ENCODE measurements at places on chromosomes 2 and 18. TPM values are rescaled to one million over a fixed set of nuclear protein-coding genes. Genes with fewer than 3 reads are reported as not detected.

- H3K27ac ChIP-seq = no peak overlapping the region
- no peaks in the 10 kb centered on the region for H3K36me3 ChIP-seq
- no peak overlapping the region for H3K4me3 ChIP-seq
- no peaks in the 10 kb centered on the region for H3K27me3 ChIP-seq
- DNase-seq = no peak
These were observed 116.7 kb downstream of the PTRHD1 start for GRCh38 chr2:24676493-24676892.

DNA sequence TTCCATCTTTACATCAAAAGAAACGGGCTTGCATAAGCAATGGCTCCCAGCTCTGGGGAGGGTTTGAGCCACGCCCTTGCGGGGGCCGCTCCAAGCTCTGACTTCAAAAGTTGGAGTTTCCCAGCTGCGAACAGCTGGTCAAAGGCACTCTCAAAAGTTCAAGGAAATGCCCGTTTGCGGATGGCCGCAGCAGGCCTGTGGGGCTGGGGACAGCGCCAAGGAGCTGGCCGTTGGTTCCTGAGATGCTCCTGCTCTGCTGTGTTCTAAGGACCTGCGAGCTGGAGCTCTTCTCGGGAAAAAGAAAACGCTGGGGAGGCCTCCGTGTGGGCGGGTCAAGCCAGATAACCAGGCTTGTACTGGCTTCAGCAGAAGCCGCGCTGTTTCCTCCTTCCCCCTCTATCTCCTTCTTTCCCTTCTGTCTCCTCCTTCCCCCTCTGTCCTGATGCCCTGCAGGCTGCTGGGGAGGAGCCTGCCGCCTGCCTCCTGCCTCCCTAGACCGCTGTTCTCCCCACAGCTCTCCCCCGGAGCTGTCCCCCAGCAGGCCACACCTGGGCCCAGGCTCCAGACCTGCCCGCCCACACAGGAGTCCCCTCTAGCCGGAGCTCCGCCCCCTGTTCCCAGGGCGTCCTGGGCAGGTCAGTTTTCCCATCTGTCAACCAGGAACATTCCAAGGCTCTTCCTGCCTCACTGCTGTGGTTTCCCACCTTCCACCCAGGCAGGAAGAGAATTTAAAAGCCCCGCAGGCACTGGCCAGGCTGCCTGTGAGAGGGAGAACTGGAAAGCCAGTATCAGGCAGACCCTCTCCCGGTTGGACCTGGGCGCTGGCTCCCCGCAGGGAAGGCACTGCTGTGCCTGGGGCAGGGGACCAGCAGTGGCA is 14.1 kb downstream of the KLF11 start:
- peak overlapping the region; percentile 76 for H3K27ac ChIP-seq
- no peak overlapping the region for H3K4me3 ChIP-seq
- peaks cover 46% of the 10 kb centered on the region for H3K4me1 ChIP-seq
- no peaks in the 10 kb centered on the region for H3K36me3 ChIP-seq
- no peak for DNase-seq

DNA sequence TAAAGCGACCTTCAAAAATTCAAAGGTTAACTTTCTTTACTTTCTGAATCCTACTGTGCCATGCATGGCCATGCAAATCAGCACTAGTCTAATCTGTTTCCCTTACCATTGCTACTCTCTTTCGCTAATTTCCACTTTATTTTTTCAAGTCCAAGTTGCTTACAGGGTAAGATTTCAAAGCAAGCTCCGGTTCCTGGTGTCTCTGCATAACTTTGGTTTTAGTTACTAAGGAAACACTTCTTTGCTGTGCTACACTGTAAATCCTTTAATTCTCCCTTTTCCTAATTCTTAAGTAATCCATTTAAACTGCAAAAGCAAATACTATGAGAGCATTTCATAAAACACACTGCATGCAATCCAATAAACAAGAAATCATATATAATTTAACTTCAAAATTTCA is 383.5 kb upstream of the LYPD1 start:
- H3K4me1 ChIP-seq = no peaks in the 10 kb centered on the region
- H3K36me3 ChIP-seq = no peaks in the 10 kb centered on the region
- H3K27ac ChIP-seq = no peak overlapping the region
- H3K4me3 ChIP-seq = no peak overlapping the region

GRCh38 chr2:183564726-183565125 is 440.5 kb downstream of the NUP35 start:
- no peaks in the 10 kb centered on the region for H3K4me1 ChIP-seq
- no peak for DNase-seq
- H3K27me3 ChIP-seq = no peaks in the 10 kb centered on the region
- no peaks in the 10 kb centered on the region for H3K36me3 ChIP-seq

GRCh38 chr2:206480161-206480560 is 36.8 kb downstream of the ADAM23 start:
- DNase-seq = no peak
- no peaks in the 10 kb centered on the region for H3K36me3 ChIP-seq
- no peak overlapping the region for H3K4me3 ChIP-seq
- H3K4me1 ChIP-seq = no peaks in the 10 kb centered on the region
- no peak overlapping the region for H3K27ac ChIP-seq

DNA sequence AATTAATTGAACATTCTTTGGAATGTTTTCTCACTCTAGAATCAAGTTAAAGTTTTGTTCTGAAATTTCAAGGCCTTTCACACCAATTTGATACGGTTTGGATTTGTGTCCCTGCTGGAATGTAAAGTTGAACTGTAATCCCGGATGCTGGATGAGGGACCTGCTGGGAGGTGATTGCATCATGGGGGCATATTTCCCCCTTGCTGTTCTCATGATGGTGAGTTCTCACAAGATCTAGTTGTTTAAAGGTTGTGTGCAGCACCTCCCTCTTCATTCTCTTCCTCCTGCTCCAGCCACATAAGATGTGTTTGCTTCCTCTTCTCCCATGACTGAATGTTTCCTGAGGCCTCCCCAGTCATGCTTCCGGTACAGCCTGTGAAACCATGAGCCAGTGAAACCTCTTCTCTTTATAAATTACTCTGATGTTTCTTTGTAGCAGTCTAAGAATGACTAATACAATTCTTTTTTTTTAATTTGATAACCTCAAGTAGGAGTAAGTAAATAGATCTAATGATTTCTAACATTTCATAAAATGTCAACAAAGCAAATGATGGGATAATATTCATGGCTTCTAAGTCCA is 144.2 kb upstream of the CDH7 start:
- no peaks in the 10 kb centered on the region for H3K27me3 ChIP-seq
- H3K4me1 ChIP-seq = no peaks in the 10 kb centered on the region
- H3K4me3 ChIP-seq = no peak overlapping the region
- H3K36me3 ChIP-seq = no peaks in the 10 kb centered on the region
- no peak for DNase-seq

- H3K4me1 ChIP-seq = no peaks in the 10 kb centered on the region
- no peak overlapping the region for H3K27ac ChIP-seq
- no peaks in the 10 kb centered on the region for H3K27me3 ChIP-seq
- no peaks in the 10 kb centered on the region for H3K36me3 ChIP-seq
- no peak for DNase-seq
These were observed 27.4 kb downstream of the EVX2 start for GRCh38 chr2:176056406-176056805.

GRCh38 chr2:110113961-110114591 is 1.5 kb downstream of the MALL start:
- no peaks in the 10 kb centered on the region for H3K36me3 ChIP-seq
- peak overlapping the region; percentile 33 for H3K4me3 ChIP-seq
- H3K27ac ChIP-seq = peak overlapping the region; percentile 30
- peaks cover 32% of the 10 kb centered on the region for H3K4me1 ChIP-seq

- peaks cover 23% of the 10 kb centered on the region for H3K36me3 ChIP-seq
- H3K27me3 ChIP-seq = no peaks in the 10 kb centered on the region
- H3K4me1 ChIP-seq = peaks cover 10% of the 10 kb centered on the region
- no peak overlapping the region for H3K4me3 ChIP-seq
- no peak for DNase-seq
These were observed 50.1 kb downstream of the RPL31 start for GRCh38 chr2:101052147-101052546.

GRCh38 chr2:188978291-188979081 is 4.3 kb downstream of the COL3A1 start:
- no peaks in the 10 kb centered on the region for H3K27me3 ChIP-seq
- DNase-seq = no peak
- no peaks in the 10 kb centered on the region for H3K36me3 ChIP-seq
- peak overlapping the region; percentile 91 for H3K27ac ChIP-seq
- H3K4me3 ChIP-seq = peak overlapping the region; percentile 55

DNA sequence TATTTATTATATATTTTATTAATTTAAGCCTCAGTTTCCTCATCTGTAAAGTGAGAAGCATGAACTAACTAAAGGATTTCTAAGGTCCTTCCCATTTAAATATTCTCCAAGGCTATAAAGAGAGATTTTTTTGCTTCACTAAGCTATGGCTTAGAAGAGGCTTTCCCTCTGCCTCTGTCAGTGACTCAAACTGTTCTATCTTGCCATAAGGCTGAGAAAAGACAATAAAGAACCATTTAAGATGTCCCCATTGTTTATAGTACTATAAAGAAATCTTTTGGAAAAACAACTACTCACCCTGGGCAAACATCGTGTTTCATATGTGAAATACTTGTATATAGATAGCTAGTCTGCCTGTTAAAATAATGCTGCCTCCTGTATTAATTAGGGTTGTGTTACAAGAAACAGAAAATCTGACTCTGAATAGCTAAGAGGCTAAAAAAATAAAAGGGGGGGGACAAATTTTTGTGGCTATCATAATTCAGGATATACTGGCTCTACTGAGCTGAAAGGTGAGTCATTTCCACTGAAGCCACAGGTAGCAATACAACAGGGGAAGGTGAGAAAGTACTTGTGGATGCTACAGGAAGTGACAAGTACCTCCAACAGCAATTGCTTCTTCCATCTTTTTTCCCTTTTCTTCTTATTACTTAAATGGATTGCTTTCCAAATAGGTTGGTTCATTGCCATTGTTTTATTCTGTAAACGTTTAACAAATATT is 25.4 kb downstream of the EPHA4 start:
- H3K27ac ChIP-seq = no peak overlapping the region
- H3K27me3 ChIP-seq = no peaks in the 10 kb centered on the region
- H3K36me3 ChIP-seq = no peaks in the 10 kb centered on the region
- no peak for DNase-seq
- H3K4me1 ChIP-seq = no peaks in the 10 kb centered on the region

- DNase-seq = no peak
- H3K4me1 ChIP-seq = no peaks in the 10 kb centered on the region
- no peaks in the 10 kb centered on the region for H3K27me3 ChIP-seq
- H3K4me3 ChIP-seq = no peak overlapping the region
- no peak overlapping the region for H3K27ac ChIP-seq
These were observed 14.9 kb downstream of the ICOS start for GRCh38 chr2:203951366-203951902.

GCKR gene
- total RNA-seq = 0.98 TPM

NCL gene
- total RNA-seq = 348 TPM

ALPP gene
- not detected for total RNA-seq

DNAH6 gene
- total RNA-seq = 0.49 TPM

FOXI3 gene
- total RNA-seq = not detected

ROCK2 gene
- total RNA-seq = 49.4 TPM

B3GNT7 gene
- 7.1 TPM for total RNA-seq

KRTCAP3 gene
- total RNA-seq = 3.9 TPM

C1QL2 gene
- not detected for total RNA-seq
